Astrocyte of the cerebellum (primary cell): ENCODE measurements at places on chromosomes 3 and 15.

- DNase-seq = no peak
Measured at GRCh38 chr3:196274585-196274984, 12.9 kb downstream of the PCYT1A start.

- DNase-seq = no peak
Measured at GRCh38 chr3:148330542-148330941, 367.2 kb upstream of the AGTR1 start.

DNA sequence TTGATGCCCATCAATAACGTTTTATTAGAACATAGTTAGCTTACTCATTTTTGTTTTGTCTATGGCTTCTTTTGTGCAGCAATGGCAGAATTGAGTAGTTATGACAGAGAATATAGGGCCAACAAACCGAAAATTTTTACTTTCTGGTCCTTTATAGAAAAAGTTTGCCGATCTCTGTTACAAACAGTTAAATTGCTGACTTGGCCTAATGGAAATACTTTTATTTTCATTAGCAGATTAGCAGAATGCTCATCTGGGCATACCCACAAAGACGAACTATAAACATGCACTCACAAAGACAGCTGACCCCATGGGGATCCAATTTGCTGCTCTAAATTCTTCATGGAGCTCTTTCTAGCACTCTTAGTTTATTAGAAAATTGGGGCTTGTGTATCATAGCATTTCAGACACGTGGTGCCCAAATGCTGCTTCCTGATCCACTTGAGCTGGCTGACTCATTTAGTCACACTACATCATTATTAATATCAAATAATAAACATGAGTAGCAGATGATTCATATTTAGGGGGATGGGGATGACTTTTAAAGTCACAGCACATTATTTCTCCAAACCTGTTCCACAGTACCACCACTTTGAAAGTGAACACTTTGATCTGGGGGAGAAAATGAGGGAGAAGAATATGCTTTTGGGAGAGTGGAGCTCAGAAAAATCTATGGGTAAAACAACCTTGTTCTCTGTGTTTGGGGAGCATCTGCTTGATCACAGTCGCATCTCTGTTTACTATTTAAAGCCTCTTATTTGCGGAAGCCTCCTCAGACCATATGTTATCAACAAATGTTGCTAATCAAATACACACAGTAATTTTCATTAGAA, 228.1 kb upstream of the FEZF2 start:
- DNase-seq = no peak

- DNase-seq = no peak
Measured at GRCh38 chr3:110267304-110267845, 804.2 kb upstream of the NECTIN3 start.

- no peak for DNase-seq
Measured at GRCh38 chr15:70014331-70014730, 83.4 kb downstream of the TLE3 start.

DNA sequence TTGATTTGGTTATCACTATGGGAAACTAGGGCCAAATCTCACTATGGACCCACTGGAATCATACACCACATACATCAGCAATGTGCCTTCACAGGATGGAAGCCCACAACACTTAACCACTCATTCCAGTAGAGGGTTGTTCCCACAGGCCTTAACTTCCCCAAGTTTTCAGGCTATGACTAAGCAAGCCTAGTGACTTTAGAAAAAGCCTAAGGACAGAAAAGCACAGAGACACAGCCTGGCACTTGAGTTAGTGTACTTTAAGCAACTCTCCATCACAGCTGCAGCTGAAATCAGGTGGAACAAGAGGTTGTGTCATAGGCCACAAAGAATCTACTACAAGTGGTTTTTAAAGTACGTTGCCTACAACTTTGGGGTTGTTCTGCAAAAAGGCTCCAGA, 128.7 kb downstream of the LRRN1 start:
- no peak for DNase-seq

- DNase-seq = peak; percentile 46
Measured at GRCh38 chr15:64209680-64210334, 47.0 kb upstream of the PPIB start.

GRCh38 chr15:78951841-78952238, 7.0 kb upstream of the CTSH start:
- DNase-seq = no peak

- DNase-seq = peak; percentile 16
Measured at GRCh38 chr3:164608554-164609276, 469.6 kb downstream of the SI start.

DNA sequence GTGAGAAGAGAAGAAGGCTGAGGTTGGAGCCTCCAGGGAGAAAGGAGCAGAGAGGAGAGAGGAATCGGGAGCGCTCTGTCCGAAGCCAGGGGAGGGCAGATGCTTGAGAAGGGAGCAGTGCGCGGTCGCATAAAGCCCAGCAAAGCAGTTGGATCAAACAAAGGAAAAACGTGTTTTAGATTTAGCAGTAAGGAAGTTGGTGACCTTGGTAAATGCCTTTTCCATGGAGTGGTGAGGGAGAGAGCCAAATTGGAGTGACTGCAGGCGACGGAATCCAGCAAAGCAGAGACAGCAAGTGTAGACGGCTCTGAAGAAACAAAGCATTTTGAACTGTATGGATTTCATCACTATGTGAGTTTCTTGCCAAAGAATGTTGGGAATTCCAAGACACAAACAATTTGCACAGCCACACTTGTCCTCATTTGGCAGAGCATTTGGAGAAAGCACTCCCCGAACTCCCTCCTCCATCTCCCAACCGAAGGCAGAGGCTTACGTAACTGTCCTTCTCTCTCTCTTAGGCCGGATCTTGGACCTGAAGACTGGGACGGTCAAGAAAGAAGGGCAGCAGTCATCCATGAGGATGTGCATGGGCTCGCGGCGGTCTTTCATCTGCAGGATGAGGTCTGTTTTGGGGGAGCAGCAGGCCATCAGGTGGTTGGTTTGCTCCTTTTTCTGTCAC, 103.6 kb downstream of the ARNT2 start:
- peak; percentile 89 for DNase-seq

DNA sequence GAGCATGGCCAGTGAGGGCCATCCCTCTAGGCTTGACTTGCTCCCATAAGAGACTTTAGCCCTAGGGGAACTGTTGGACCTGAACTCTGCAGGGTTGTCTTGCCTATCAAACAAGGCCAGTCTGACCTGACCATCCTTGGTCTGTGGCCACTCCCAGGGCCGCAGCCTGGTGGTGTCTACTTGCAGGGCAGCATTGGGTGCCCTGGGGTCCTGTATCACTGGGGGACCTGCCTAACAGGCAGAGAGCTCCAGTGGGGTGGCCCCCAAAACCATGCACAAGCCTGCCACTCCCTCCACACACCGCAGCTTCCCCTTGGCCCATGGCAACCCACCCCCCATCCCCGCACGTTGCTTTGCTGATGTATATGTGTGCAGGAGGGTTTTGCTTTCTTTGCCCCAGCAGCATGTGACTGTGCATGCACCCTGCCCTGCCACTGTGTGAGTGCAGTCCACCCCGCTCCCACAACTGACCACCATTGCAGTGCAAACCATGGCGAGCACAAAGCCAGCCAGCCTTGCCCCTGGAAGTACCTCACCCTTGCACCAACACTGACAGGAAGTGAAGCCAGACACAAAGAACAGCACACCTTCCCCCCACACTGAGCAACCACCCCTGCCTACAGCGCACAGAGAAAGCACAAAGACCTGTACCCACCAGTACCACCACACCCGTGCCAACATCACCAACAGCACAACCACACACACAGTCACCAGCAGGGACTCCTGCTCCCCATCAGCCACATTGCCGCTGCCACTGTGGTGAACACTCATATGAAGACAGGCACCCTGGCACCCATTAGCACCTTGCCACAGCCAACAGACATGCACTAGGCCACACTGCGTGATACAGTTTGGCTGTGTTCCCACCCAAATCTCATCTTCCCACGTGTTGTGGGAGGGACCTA, 88.8 kb downstream of the SENP7 start:
- DNase-seq = no peak

GRCh38 chr3:68088216-68088615, 433.8 kb upstream of the SUCLG2 start:
- DNase-seq = no peak

GRCh38 chr3:193563426-193563825, 8.7 kb upstream of the ATP13A4 start:
- no peak for DNase-seq

GRCh38 chr3:69560818-69561217, 174.9 kb upstream of the FRMD4B start:
- DNase-seq = no peak

GRCh38 chr3:23170291-23170690, 32.8 kb upstream of the UBE2E2 start:
- DNase-seq = no peak

GRCh38 chr15:84844964-84845363, 27.8 kb downstream of the ALPK3 start:
- DNase-seq = no peak

GRCh38 chr3:148230473-148230872, 467.2 kb upstream of the AGTR1 start:
- DNase-seq = no peak

- no peak for DNase-seq
Measured at GRCh38 chr3:30644615-30645014, 38.2 kb downstream of the TGFBR2 start.

GRCh38 chr15:79018960-79019359, 71.6 kb downstream of the RASGRF1 start:
- DNase-seq = no peak

DNA sequence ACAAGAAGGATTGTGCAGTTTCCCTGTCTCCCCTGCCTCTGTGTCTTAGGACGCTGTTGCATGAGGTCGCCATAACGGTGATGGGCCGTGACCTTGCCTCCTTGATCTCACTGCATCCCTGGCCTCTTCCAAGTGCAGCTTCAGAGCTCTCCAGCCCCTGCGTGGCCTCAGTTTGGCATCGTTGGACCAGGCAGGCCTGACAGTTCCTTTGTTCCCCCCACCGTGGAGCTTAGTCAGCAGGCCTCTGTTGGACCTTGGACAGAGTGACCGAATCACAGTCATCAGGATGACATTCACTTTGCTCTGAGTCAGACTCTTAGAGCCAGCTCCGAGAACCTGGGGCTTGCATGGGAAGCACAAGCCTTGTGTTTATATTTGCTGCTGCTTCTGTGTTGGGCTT, 139.4 kb downstream of the OPA1 start:
- peak; percentile 39 for DNase-seq

GRCh38 chr3:9340472-9340902, 22.4 kb upstream of the THUMPD3 start:
- DNase-seq = peak; percentile 18

DNA sequence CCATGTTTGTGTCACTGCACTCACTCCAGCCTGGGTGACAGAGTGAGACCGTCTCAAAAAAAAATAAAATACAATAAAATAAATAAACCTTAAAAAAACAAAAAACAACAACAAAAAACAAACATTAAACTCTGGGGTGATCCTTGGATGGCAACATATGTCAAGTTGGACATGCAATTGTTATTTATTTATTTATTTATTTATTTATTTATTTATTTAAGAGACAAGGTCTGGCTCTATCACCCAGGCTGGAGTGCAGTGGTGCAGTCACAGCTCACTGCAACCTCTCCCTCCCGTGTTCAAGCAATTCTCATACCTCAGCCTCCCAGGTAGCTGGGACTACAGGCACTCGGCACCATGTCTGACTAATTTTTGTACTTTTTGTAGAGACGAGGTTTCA, 275.5 kb downstream of the VPS13C start:
- no peak for DNase-seq

- no peak for DNase-seq
Measured at GRCh38 chr15:80880086-80880485, 100.9 kb downstream of the CEMIP start.

- DNase-seq = no peak
Measured at GRCh38 chr15:26475554-26475953, 297.3 kb downstream of the GABRB3 start.

DNA sequence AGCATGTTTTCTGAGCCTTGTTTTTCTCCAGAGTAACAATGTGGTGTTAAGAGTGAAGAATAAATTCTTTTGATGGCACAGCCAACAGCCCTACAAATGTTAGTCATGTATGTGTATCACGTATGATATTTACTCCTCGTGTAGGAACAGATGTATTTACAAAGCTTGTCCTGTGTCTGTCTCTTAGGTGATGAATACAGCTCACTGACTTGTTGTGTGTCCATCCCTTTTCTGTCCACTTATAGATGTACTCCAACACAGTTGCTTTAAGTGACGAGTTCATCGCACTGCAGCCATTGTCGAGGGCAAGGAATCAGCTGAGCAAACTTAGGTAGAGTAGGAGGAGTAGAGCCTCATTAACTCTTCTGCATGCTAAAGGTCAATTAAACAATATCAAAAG, 78.1 kb downstream of the DCUN1D1 start:
- no peak for DNase-seq

- DNase-seq = no peak
Measured at GRCh38 chr3:148197061-148197460, 500.6 kb upstream of the AGTR1 start.

GRCh38 chr3:123773681-123774431, 110.3 kb downstream of the MYLK start:
- DNase-seq = peak; percentile 83

DNA sequence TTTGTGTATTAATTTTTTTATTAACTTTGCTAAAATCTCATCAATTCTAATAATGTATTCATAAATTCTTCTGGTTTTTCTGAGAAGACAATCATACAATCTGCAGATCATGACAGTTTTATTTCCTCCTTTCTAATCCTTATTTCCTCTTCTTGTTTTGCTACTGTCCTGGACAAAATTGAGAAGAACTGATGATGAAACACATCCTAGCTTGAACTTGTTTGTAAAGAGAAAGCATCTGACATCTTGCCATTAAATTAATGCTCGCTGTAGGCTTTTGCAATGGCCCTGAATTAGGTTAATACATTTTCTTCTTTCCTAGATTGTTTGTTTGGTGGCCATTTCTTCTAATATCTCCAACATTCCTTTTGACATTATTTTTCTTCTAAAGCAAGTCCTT, 110.9 kb upstream of the TPM1 start:
- DNase-seq = no peak

DNA sequence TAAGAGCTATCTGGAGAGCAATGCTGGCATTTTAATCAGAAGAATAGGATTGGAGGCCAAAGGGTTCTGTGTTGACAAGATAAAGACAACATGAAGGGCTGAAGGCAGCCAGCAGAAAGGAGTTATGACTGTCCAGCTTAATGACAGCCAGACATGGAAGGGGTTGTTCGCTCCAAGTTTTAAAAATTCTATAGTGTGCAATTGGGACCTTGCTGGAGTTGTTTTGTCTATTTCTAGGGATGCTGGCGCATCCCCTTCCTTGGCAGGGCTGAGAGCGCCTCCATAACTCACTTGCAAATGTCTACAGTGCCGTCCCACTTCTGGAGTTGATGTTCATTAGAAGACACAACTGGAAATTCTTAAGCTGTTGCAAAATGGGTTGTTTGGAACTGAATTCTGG, 200.7 kb downstream of the TLE3 start:
- DNase-seq = no peak

DNA sequence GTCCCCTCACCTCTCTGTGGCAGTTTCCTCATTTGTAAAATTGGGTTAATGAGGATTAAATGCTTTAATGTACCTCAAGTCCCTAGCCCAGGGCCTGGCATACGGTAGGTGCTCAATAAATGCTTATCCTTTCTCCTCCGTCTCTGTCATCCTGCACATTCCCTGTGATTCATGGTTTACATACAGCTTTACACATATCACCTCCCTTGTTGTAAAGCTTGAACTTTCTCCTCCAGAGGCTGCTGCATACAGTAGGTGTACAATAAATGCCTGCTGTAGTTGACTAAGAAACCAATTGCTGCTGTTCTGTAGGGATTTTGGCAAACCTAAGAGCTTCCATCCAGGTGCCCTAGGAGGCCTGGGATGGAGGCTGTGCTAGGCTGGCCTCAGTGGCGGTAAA, 1.5 kb upstream of the CSPG4 start:
- no peak for DNase-seq
